ENCODE measurements at places on chromosomes 1 and 21.

DNA sequence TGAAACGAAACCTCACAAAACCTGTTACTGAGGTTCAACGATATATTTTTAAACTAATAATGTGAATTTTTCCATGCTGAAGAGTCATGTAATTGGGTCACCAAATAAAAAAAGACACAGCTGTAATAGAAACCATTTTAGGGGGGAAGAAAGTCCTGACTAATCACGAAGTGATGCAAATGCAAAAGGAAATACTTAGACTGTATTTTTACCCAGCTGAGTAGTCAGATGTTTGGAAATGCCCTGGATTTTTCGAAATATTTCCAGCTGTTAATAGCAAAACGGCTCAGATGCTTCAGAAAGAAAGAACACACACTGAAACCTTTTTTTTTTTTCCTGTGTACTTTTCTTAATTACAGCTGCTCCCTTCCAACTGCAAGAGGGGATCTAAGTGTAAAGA is 210.3 kb downstream of the SETD4 start:
- no peak for DNase-seq

DNA sequence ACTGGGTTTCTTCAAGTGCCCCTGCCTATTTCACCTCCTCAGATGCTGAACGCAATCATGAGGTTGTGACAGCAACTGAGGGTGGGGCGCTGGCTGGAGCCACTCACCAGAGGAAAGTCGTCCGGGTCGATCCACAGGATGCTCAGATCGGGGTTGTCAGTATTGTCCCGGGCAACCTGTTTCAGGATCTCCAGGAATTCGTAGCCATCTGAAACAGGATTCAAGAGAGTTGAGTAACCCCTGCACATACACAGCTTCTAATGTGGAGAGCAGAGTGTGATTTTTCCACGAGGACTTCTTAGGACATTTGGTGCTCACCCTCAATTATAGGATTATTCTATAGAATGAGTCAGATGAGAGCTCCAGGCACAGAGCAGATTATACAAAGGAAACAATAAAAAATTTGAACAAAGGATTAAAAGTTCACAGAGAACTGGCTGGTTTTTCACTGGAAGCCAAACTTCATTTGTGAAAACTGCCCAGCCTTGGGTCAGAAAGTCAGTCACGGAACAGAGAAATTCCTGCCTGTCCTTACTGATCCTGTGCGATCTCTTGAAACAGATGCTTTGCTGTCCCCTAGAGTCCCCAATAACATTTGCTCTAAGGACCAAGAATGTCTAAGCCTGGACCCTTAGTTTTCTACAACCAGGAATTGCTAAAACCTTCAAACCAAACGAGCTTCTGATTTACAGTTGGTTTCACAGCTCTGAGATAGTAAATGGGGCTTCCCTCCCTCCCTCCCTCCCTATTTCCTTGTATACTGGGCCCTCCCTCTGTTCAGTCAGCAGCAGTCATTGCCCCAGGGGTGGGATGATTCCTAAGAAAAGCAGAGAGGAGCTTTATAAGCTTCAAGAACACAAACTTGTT is 63.2 kb downstream of the CASQ2 start:
- DNase-seq: no peak

GRCh38 chr1:55316947-55317662 is 101.9 kb upstream of the USP24 start:
- DNase-seq: no peak

DNA sequence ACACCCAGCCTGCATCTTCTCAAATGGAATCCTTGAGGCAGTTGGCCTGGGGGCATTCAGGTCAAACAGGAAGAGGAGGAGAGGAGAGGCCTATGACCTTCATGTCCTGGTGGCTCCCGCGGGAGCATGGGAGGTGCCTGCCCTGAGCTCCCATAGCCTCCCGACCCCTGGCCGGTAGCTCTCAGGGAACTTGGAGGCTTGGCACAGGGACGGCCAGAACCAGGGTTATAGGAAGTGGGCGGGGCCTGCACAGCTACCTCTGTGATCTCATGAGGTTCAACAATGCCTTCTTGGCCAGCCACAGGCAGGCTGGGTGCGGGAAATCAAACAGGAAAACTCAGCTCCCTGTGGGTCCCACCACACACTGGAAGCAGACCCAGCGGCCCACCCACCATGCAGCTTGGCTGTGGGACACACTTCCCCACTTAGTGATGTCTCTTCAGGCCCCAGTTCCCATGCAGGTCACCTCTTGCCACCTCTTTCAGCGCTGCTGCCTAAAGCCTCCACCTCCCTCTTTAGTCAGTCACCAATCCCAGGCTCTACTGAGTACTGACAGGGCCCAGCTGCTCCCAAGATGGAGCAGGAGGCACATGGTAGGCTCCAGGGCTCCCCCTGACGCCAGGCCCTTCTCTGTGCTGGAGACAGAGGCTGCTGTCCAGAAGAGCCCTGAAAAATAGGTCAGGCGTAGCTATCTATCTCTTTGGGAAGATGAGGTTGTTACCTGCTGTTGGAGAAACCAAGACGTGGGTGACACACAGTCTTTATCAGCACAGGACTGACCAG is at the start of gene SLFNL1:
Gene SLFNL1 (minus strand): TSS at position 200 of the 783 bp plus-strand sequence. CDS start 1,065 bp downstream, outside the sequence.
- no peak for DNase-seq

GRCh38 chr1:165241321-165241720 is 115.2 kb downstream of the LMX1A start:
- DNase-seq: no peak

DNA sequence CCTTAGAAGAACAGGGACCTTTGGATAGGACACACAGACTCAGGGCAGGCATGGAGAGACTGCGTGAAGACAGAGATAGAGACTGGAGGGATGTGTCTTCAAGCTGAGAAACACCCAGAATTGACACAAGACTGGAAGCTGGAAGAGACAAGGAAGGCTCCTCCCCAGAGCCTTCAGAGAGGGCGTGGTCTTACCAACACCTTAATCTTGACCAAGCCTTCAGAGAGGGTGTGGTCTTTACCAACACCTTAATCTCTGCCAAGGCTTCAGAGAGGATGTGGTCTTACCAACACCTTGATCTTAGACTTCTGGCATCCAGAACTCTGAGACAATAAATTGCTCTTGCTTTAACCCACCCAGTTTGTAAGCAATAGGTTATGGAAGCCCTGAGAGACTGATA is 481.4 kb upstream of the VAMP3 start:
- no peak for DNase-seq

DNA sequence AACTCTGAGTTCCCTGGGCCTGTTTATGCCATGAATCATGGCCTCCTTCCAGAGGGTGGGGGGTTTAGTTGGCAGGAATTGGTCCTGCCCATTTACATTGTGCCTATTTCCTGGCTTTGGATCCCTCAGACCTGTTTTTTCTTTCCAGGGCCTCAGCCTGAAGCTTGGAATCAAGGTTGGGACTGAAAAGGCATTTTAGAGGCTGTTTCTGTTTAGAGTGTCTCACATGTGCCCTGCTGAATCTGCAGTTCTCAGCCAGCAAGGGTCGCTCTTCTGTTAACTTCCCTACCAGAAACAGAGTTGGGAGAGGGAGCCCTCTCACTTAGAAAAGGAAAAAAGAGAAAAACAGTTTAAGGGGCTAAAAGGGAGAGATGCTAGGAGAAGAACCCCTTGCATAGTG is 191.1 kb downstream of the PTPRC start:
- DNase-seq: no peak

DNA sequence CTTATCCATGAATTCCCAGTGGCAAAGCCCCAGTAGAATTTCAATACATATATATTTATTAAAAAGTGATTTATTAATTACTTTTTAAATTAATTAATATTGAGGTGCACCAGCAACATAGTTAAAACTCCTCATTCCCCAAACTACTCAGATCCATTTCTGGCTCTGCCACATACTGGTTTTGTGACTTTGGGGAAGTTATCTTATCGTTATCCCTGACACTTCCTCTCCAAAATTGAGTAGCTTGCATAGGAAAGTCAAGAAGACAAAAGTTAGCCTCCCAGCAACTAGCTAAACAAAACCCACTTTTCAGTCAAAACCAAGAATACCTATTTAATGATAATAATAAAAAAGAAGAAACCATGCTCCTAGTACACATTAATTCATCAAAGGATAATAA is 35.9 kb downstream of the TCP10L start:
- DNase-seq: no peak

- no peak for DNase-seq
These were observed 603.0 kb downstream of the MATN1 start for GRCh38 chr1:30120245-30121000.

DNA sequence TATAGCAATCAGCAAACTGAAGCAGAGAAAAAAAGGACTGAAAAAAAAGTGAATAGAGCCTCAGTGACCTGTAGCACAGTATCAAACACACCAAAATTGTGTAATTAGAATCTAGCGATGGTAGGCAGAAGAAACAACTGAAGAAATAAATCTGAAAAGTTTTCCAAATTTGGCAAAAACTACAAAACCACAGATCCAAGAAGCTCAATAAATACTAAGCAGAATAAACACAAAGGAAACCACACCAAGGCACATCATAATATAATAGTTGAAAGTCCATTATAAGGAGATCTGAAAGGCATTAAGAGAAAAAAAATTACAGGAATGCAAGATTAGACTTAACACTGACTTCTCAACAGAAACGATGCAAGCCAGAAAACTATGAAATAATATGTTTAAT is 7.1 kb upstream of the IL12RB2 start:
- no peak for DNase-seq

DNA sequence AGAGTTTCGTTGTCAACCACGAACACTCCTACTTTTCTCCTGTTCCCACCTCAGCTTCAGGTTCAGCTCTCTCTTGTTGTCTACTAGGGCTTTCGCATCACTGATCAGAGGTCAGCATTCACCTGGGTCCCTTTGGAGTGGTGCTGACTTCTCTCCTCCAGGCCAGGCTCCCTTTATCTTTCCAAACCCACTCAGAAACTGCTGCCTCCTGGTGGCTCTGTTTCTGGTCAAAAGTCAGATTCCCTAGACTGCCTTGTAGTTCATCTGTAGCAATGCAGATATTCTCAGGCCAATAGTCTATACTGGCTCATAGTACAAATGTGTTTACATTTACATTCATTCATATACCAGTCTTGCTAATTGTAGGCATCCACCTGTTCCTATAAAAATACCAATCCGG is 6.4 kb upstream of the ERI3 start:
- no peak for DNase-seq

- no peak for DNase-seq
These were observed 1.1 kb upstream of the TRIM58 start for GRCh38 chr1:247855911-247856310.

GRCh38 chr1:29576510-29576909 is 340.2 kb downstream of the PTPRU start:
- no peak for DNase-seq

- no peak for DNase-seq
These were observed 7.5 kb downstream of the SLC19A1 start for GRCh38 chr21:45534636-45535331.

DNA sequence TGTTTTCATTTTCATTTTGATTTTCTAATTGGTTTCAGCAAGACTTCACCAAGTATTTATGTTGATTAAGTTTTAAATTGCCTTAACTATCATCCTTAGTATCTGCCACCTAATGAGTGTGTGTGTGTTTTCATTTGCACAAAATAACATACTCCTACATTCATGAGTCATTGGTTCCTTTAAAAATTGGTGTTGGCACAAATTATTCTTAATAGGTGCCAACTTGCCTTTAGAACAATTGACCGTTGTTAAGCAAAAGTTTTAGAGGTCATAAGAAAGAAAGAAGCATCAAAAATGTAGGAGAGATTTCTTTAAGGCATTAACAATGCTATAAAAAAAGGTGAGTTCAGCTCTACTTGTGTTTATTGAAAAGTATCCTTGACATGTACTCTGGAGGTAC is 77.5 kb downstream of the FNBP1L start:
- no peak for DNase-seq

GRCh38 chr1:29744684-29745490 is 508.6 kb downstream of the PTPRU start:
- no peak for DNase-seq

- DNase-seq: no peak
These were observed 22.0 kb downstream of the FOXO6 start for GRCh38 chr1:41383094-41383852.

DNA sequence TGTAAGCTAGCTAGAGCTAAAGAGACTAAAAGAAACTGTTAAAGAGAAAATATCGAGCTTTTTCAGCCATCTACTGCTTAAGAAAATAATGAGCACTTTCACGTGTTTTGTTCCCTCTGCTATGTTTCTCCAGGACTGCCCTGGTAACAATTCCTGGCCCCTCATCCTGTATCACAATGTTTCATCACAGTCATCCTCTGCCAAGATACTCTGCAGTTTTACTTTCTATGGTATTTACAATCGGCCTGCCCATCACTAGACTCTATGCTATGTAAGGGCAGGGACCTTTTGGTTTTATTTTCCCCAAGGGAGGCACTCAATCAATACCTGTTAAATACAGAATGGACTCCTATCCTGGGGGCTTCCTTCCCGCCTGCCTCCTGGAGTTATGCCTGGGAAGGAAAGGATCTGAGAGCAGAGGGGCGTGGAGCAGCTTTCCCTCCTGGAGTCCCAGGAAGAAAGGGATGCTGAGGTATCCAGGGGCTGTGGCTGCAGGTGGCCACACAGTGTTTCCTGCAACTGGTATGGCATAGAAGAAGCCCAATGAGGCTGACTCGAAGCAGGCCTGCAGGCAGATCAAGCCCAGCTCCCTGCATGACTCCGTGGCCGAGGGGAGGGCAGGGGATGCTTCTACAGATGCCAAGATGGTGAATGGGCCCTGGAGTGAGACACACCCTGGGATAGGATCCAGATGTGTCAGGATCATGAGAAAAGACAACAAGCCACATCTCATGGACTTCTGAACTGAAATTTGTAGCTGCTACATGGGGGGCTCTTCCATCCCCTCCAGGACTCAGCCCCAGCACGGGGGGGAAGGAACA is 52.9 kb downstream of the MATN1 start:
- DNase-seq: no peak

GRCh38 chr1:45660336-45660735 is 26.0 kb downstream of the GPBP1L1 start:
- no peak for DNase-seq

GRCh38 chr1:99594205-99594604 is 51.7 kb upstream of the PALMD start:
- no peak for DNase-seq

DNA sequence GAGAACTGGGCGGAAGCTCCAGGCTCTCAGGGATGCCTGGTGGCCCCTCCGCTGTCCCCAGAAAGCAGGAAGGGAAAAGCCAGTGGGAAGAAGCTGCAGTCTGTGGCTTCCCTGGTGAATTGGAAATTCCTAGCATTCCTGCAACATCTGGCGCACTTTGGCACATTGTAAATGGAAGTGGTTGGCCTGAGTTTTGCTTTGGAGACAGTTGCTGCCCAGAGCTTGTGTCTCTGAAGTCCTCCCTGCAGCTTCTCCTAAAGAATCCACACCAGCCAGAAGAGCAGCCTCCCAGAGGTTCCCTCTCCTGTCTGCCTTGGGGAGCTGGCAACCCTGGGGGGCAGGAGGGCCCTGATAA is 48.2 kb downstream of the ARHGEF10L start:
- DNase-seq: no peak

GRCh38 chr1:77394166-77394565 is 112.3 kb downstream of the AK5 start:
- no peak for DNase-seq

DNA sequence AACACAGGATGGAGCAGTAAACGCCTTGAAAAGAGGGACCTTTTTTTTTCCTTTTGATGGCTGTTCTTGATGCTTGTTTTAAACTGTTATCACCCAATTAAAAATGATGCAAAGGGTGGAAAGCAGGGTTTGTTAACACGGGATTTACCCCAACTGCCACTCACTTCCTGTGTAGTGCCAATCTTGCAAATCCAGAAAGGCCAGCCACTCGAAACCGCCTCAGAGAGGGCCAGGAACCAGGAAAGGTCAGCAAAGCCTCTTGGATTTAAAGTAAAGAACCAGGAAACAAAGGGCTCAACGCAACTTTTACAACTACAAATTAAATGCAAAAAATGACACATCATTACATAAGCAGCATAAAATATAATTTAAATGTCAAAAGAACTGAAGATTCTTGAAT is 347.4 kb downstream of the PDE4B start:
- no peak for DNase-seq

All from GM12892 (cell line).